Stimulated activated CD8-positive, alpha-beta memory T cell treated with anti-CD3 and anti-CD28 coated beads, Interleukin-4, amount 100 ng/mL, for 1 hour (primary cell): ENCODE measurements at places on chromosomes 11 and 22.

DNA sequence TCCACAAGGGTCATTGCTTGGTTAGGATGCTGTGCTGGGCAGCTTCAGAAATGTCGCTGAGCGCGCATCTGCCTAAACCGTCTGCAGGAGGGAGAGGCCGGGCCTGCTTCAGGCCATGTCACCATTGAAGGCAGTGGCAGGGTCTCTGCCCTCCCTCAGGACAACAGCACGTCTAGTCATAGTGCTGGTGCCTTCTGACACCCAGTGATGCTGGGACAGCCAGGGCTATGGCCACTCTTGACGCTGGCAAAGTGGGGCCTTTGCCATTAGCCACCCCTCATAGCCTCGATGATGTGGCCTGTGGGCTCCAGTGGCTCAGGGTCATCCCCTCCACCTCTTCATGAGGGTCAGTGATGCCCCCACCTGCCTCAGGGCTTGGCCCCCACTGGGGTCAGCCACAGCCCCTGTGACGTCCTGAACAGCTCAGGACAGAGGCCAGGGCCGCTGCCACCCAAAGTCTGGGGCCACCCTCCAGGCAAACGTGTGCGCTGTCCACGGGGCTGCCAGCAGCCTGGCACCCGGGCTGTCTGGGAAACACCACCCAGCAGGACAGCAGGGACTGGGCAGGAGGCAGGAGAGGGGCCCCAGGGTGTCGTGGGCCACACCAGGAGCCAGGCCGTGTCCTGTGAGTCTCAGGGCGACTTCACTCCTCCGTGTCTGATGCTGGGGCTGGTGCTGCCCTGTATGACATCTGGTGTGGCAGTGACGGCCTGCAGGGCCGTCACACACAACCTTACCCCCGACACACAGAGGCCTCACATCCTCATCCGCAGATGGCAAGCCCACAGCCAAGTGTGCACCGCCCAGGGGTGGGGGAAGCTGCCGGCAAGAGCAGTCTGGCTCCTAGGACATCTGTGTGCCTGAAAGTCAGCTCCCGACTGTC, 42.5 kb downstream of the CERK start:
- DNase-seq = no peak

DNA sequence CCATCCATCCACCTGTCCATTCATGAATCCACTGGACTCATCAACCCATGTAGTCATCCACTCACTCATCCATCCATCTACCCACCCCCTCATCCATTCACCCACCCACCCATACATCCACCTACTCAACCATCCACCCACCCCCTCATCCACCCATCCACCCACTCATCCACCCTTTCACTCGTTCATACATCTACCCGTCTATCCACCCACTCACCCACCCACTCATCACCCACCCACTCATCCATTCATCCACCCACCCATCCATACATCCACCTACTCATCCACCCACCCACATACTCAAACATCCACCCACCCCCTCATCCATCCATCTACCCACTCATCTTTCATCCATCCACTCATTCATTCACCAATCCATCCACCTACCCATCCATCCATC, 37.7 kb downstream of the RTL6 start:
- no peak for DNase-seq

DNA sequence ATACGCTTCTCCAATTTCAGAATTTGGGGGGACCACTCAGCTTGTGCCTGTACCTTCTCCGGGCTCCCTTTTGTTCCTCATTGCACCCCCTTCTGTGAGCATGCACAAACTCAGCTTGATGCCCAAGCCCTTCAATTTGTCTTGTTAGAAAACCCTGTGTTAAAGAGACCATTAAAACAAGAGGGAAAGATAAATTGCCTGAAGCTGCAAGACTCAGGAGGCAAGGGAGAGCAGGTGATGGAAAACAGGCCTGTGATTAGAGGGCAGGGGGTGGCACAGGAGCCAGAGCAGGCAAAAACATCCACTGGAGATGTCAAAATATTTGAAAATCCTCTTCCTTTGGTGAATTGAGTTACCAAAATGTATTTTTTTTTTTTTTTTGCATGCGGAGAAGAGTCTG, 121.7 kb downstream of the MIAT start:
- DNase-seq = no peak

DNA sequence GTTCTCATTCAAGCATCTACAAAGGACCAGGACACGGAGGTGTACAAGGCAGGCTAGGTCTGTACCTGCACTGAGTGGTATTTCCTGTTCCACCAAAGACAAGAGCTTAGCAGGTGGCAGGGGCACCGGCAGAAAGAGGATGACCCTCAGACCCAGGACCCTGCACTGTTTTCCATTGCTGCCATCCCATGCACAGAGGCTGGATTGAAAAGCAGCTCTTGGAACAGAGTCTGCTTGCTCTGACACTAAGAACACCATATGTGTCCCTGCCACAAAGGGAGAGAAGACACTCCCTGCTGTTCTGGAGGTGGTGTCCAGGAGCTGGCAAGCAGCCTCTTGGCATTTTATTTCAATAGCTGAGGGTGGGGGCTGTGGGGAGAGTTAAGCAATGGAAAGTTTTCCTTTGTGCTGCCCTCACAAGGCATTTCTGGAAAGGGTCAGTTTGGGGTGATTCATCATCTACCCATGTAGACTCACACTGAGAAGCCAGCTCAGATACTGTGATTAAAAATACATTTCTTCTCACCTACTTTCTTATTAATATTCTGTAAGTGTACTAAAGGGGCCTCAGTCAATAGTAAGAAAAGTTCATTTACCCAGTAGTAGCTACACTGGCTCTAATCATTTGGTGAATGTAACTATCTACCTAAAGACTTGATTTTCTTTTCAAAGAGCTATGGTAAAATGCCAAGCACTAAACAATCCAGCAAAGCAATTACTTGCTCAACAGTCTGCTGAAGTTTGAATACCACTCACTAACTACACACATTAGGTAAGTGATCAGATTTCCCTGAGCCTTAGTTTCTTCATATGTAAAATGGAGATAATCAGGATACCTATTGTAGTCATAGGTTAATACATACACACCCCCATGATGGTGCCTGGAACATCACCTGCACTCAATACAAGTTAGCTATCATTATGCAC, 55.2 kb downstream of the SLC1A2 start:
- no peak for DNase-seq

- peak; percentile 51 for DNase-seq
These were observed 2.4 kb upstream of the WNT11 start for GRCh38 chr11:76208438-76209374.

DNA sequence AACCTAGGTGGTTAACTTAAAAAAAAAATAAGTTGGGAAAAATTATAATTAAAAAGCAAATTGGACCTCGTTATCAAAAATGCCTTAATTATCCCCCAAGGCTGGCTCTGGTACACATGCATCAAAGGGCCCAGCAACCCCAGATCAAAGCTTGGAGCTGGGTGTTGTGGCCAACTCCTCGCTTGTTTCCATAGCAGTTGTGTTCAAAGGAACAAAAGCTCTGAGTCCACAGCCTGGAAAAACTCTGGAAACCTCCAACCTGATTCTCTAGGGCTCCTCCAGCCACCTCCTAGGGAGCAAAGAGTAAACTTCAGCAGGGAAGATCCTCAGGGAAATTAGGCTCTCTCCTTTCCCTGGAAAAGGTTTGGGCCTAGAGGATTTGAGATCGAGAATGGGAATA, 149.4 kb downstream of the NXPE2 start:
- DNase-seq = no peak

DNA sequence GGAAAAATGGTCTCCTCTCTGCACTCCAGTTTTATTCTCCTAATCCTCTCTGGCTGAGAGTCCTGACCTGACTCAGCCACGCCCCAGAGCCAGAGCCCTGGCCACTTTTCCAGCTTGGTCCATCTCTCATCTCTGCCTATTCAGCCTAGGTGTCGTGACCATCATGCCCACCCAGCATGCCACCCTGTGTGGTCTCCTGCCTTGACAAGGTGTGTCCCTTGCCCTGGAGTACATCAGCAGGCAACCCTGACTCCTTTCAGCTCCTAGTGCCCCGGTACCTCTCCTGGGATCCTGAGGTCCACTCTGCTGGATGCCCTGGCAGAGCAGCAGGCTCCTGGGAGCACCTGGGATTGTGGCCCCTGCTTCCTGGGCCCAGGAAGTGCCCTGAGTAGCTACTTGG, 52.8 kb downstream of the ZNRF3 start:
- no peak for DNase-seq

DNA sequence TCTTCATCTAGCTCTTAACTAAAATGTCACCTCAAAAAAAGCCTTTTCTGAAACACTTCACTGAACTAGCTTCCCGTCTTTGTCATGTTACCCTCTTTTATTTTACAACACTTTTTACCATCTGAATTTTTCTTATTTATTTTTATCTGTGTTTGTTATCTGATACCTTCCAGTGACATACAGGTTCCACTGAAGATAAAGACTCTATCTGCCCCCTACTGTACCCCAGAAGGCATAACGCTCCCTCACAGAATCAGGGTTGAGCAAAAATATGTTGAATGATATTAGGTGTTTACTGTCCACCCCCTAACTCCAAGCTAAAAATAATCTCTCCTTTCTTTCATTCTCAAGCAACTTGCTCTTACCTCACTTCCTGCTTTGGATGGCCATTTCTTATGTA, 654.2 kb downstream of the NELL1 start:
- no peak for DNase-seq

DNA sequence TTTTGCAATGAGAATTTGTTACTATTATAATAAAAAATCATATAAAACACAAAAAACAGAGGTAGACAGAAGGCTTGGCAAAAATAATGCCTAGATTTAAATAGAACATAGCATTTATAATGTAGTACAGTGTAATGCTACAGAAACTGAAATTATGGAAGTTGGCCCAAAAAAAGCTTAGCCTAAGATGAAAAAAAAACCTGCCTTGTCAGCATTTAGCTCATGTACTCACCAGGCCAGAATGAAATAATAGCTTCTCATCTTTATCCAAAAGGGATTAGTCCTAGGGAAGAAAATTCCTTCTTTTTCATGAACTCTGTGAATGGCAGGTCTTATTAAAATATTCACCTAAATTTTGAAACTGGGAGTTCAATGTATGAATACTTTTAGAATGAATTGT, 951.1 kb downstream of the LRRC4C start:
- DNase-seq = no peak

DNA sequence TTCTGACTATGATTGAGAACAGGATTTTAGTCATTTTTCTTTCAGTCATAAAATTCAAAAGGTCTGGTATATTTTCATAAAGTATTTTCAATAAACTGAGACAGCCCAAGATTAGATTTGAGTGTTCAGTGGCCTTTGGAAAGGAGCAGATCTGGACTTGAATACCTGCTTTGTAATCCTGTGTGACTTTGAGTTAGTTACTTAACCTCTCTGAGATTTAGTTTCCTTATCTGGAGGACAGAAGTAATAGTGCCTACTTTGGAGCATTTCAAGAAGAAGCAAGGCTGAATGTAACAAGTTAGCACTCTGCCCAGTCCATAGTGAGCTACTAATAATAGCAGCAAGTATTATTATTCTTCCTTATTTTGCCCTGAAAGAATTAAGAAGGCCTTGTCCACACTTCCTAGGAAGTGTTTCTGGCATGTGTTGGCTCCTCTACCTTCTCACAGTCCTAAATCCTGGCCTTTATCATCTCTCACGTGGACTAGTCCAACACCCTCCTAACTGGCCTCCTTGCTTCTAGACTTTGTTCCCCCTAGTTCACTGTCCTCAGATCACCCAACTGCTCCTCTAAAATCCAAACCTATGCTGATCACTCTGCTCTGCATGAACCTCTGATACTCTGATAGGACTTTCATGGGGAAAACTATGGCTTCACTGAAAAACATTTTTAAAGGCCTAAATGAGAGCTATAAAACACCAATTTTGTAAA, 115.8 kb downstream of the PLEKHA7 start:
- no peak for DNase-seq

- no peak for DNase-seq
These were observed 67.4 kb downstream of the MICAL2 start for GRCh38 chr11:12177739-12178338.
